PC-9 (cell line): ENCODE measurements at places on chromosomes 12 and 14. TPM values are rescaled to one million over a fixed set of nuclear protein-coding genes. Genes with fewer than 3 reads are reported as not detected.

SIX6 gene
- not detected in 2 replicates for total RNA-seq

LTBP2 gene
- total RNA-seq, result 121 and 124 TPM in 2 replicates

DLK1 gene
- total RNA-seq, result not detected in 2 replicates

B4GALNT1 gene
- total RNA-seq, result 15.0 and 17.9 TPM in 2 replicates

SERPINA3 gene
- not detected in 2 replicates for total RNA-seq

EPS8 gene
- 224 and 232 TPM in 2 replicates for total RNA-seq

TSPAN8 gene
- 1.9 and 2.9 TPM in 2 replicates for total RNA-seq

KICS2 gene
- 12.1 and 14.5 TPM in 2 replicates for total RNA-seq

- no peak overlapping the region for H3K27ac ChIP-seq
- H3K4me3 ChIP-seq, result no peak overlapping the region
- no peaks in the 10 kb centered on the region for H3K27me3 ChIP-seq
- DNase-seq, result no peak
- peaks cover 16% of the 10 kb centered on the region; the same call in 1 of the 2 replicates for H3K36me3 ChIP-seq
- H3K4me1 ChIP-seq, result no peaks in the 10 kb centered on the region
Observed at GRCh38 chr12:48771588-48772112, 17.2 kb downstream of the ADCY6 start.

GRCh38 chr14:30559638-30560091, 707 bp downstream of the G2E3 start:
- peaks cover 15% of the 10 kb centered on the region for H3K4me1 ChIP-seq
- DNase-seq, result no peak

GRCh38 chr12:4849115-4849541, 60.6 kb upstream of the KCNA1 start:
- H3K27me3 ChIP-seq, result peaks cover 51% of the 10 kb centered on the region
- peak; percentile 34 for DNase-seq
- H3K36me3 ChIP-seq, result no peaks in the 10 kb centered on the region
- no peak overlapping the region for H3K27ac ChIP-seq

GRCh38 chr14:64806202-64806861, 73.4 kb downstream of the SPTB start:
- peak; percentile 98 for DNase-seq
- peaks cover 41% of the 10 kb centered on the region for H3K4me1 ChIP-seq
- no peaks in the 10 kb centered on the region for H3K27me3 ChIP-seq
- peak overlapping the region; percentile 84 for H3K27ac ChIP-seq

- no peaks in the 10 kb centered on the region; the same call in 1 of the 2 replicates for H3K36me3 ChIP-seq
- no peak overlapping the region for H3K4me3 ChIP-seq
- no peaks in the 10 kb centered on the region for H3K27me3 ChIP-seq
- H3K4me1 ChIP-seq, result no peaks in the 10 kb centered on the region
Observed at GRCh38 chr12:125072496-125072895, 7.3 kb downstream of the AACS start.

- peaks cover 11% of the 10 kb centered on the region; the same call in 1 of the 2 replicates for H3K4me1 ChIP-seq
- peak; percentile 62 for DNase-seq
- no peak overlapping the region for H3K27ac ChIP-seq
- no peaks in the 10 kb centered on the region for H3K27me3 ChIP-seq
- H3K4me3 ChIP-seq, result no peak overlapping the region; the same call in 1 of the 2 replicates
Observed at GRCh38 chr12:86634456-86635410, 378.5 kb upstream of the MGAT4C start.

DNA sequence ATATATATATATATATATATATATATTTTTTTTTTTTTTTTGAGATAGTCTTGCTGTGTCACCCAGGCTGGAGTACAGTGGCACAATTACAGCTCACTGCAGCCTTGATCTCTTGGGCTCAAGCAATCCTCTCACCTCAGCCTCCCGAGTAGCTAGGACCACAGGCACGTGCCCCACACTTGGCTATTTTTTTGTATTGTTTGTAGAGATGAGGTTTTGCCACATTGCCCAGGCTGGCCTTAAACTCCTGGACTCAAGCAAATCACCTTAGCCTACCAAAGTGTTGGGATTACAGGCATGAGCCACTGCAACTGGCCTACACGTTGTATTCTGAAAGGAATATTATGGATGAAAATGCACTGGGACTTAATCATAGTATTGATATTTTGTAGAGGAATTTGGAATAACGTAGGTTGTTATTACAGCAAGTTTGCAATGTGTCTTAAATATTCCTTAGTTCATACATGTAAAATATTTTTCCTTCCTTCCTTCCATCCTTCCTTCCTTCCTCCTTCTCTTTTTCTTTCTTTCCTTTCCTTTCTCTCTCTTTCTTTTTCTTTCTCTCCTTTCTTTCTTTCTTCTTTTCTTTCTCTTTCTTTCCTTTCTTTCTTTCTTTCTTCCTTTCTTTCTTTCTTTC, 862 bp downstream of the KLRB1 start:
- no peaks in the 10 kb centered on the region for H3K36me3 ChIP-seq
- H3K27ac ChIP-seq, result no peak overlapping the region
- H3K4me1 ChIP-seq, result no peaks in the 10 kb centered on the region

- H3K4me1 ChIP-seq, result peaks cover 11% of the 10 kb centered on the region
- no peak overlapping the region for H3K27ac ChIP-seq
- H3K27me3 ChIP-seq, result no peaks in the 10 kb centered on the region
- no peaks in the 10 kb centered on the region for H3K36me3 ChIP-seq
- peak; percentile 66 for DNase-seq
- H3K4me3 ChIP-seq, result no peak overlapping the region
Observed at GRCh38 chr12:30989754-30990153, 63.2 kb downstream of the TSPAN11 start.

GRCh38 chr14:32602699-32603098, 273.6 kb downstream of the AKAP6 start:
- no peaks in the 10 kb centered on the region for H3K4me1 ChIP-seq
- no peaks in the 10 kb centered on the region for H3K27me3 ChIP-seq
- no peak overlapping the region for H3K27ac ChIP-seq
- no peak overlapping the region for H3K4me3 ChIP-seq
- no peaks in the 10 kb centered on the region for H3K36me3 ChIP-seq
- no peak for DNase-seq

- no peak overlapping the region for H3K4me3 ChIP-seq
- no peaks in the 10 kb centered on the region for H3K4me1 ChIP-seq
- H3K36me3 ChIP-seq, result no peaks in the 10 kb centered on the region
- H3K27ac ChIP-seq, result no peak overlapping the region
- H3K27me3 ChIP-seq, result no peaks in the 10 kb centered on the region
Observed at GRCh38 chr14:34124585-34124984, 173.7 kb upstream of the EGLN3 start.

DNA sequence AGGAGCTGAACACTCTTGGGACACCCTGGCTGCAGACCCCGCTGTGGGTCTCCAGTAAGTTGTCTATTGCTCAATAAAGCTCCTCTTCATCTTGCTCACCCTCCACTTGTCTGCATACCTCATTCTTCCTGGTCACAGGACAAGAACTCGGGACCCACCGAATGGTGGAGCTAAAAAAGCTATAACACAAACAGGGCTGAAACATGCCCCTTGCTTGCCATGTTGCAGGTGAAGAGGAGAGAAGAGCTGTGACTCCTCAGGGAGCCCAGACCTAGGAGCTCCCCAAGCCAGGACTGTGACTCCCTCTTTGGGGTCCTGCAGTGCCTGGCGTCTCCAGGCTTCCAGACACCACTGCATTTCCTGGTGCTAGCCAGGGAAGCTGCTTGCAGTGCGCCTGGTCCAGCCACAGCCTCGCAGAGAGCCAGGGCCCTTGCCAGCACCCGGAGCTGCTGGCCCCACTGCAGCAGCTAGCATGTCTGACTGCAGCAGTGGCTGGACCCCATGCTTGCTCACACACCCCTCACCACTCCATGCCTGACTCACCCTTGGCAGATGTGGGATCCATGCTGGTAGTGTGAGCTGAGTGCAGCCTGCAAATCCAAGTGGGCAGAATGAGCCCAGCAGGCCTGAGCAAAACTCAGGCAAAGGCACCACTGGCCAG, 37.1 kb upstream of the OR5AU1 start:
- no peak overlapping the region for H3K27ac ChIP-seq
- H3K4me3 ChIP-seq, result no peak overlapping the region
- no peak for DNase-seq
- H3K27me3 ChIP-seq, result no peaks in the 10 kb centered on the region
- H3K4me1 ChIP-seq, result no peaks in the 10 kb centered on the region
- H3K36me3 ChIP-seq, result no peaks in the 10 kb centered on the region

- no peaks in the 10 kb centered on the region for H3K4me1 ChIP-seq
- H3K27me3 ChIP-seq, result no peaks in the 10 kb centered on the region
- no peaks in the 10 kb centered on the region for H3K36me3 ChIP-seq
- no peak for DNase-seq
Observed at GRCh38 chr12:86729739-86730138, 473.5 kb upstream of the MGAT4C start.

DNA sequence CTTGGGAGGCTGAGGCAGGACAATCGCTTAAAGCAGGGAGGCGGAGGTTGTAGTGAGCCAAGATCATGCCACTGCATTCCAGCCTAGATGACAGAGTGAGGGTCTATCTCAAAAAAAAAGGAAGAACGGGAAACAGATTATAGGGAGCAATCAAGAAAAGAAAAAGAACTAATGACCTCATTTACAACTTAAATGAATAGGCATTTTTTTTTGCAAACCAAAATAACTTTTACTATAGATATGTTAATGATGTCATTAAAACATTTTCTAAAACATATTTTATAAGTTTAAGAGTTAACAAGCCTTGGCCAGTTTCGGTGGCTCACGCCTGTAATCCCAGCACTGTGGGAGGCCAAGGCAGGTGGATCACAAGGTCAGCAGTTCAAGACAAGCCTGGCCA, 6.8 kb upstream of the RESF1 start:
- H3K4me3 ChIP-seq, result no peak overlapping the region
- DNase-seq, result no peak
- no peaks in the 10 kb centered on the region for H3K36me3 ChIP-seq
- H3K27ac ChIP-seq, result no peak overlapping the region

DNA sequence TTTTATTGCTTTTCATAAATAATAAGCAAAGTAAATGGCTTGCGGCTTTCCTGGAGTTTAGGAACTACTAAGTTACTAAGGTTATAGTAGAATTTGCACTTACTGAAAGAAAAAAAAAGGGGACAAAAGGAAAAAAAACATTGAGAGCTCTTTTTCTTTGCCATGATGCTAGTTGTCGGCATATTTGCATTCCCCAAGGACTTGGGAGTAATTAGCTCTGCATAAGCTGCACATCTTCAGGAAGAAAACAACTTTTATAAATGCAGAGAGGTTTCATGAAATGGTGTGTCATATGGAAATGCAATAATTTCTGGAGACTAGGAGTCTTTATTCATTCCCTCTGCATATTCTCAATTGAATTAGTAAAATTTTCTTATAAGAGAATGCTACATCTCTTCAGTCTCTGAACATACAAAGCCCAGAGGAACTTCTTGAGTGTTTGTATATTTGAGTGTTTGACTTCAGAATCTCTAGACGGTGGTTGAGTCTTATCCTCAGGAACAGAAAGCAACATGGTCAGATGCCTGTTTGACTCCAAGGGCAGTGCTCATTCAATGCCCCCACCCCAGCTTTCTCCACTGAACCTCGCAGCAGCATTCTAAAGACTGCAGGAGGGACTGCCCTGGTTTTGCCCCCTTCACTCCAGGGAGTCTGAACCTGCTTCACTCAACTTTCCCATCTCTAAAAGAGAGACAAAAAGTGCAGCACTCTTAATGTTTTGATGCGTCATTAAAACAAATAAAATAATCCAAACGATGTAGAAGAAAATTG, 158.9 kb upstream of the EEA1 start:
- peak overlapping the region; percentile 93 for H3K27ac ChIP-seq
- no peaks in the 10 kb centered on the region for H3K36me3 ChIP-seq
- no peak overlapping the region for H3K4me3 ChIP-seq
- peaks cover 53% of the 10 kb centered on the region for H3K4me1 ChIP-seq
- DNase-seq, result no peak

DNA sequence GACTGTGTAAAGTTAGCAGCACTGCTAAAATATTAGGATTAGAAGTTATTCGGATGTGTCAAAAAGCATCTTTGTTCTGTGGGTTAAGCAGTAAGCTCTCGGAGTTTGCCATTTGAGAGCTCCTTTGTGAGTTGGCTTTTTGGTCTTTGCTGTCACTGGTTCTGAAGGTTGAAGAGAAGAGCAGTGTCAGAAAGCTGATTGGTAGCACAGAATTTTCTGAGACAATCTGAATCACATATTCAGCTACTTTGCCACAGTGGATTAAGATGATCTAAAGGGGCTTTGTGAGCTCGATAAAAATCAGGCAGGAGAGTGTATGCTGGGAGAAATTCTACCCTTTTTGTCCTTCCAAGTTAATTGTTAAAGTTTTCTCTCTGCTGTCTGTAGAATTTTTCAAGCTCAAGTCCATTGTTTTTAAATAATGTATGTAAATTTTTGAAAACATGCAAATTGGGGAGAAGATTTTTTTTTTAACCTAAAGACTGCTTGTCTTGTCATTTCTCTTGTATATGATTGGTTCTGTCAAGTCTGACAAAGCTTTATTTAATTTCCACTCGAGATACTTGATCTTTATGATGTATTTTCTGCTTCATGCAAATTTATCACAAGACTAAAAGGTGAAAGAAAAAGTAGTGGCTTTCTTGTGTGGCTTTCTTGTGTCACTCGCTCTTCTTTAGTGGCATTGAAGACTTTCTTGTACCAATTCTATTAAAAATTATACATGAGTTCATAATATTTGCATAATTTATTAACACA, 307.3 kb downstream of the EGLN3 start:
- DNase-seq, result no peak
- no peaks in the 10 kb centered on the region for H3K27me3 ChIP-seq
- H3K36me3 ChIP-seq, result no peaks in the 10 kb centered on the region
- H3K4me1 ChIP-seq, result peaks cover 19% of the 10 kb centered on the region

DNA sequence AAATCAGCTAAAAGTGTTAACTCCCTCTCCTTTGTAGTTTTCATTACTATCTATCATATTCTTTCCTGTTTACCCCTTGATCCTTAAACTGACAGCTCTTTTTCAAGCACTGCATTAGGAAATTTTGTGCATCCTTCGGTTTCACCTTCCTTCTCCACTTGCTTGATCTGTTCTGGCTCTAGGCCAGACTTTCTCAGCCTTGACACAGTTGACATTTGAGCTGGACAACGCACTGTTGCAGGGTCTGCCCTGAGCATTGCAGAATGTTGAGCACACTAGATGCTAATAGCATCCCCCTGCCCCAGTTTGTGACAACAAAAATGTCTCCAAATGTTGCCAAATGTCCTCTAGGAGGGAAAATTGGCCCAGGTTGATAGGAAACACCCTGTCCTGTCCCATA, 75.4 kb upstream of the KCNJ8 start:
- no peak overlapping the region for H3K4me3 ChIP-seq
- DNase-seq, result no peak
- no peak overlapping the region for H3K27ac ChIP-seq
- H3K4me1 ChIP-seq, result no peaks in the 10 kb centered on the region

DNA sequence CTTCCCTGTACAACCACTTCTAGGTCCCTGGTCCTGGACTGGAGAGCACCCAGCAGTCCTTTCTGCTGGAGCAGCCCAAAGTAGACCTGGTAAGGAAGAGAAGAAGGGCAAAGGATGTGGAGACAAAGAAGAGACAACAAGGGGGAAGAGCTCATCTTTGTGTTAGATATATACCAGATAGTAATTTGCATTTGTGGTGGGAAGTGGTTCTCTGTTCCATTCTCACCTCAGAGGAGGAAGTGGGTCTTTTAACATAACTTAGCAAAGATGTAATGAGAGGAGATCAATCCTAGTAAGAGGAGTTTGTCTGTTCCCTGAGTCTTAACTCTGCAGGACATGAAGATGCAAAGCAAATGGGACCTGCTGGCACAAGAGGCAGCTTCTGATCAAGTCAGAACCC, 8.0 kb downstream of the CCDC198 start:
- H3K36me3 ChIP-seq, result no peaks in the 10 kb centered on the region
- H3K27me3 ChIP-seq, result peaks cover 38% of the 10 kb centered on the region
- DNase-seq, result no peak
- no peak overlapping the region for H3K4me3 ChIP-seq
- H3K27ac ChIP-seq, result no peak overlapping the region
